ENCODE measurements at places on chromosomes 2 and 18.

- no peak for DNase-seq
Observed at GRCh38 chr2:120586507-120587278, 149.0 kb upstream of the GLI2 start.

DNA sequence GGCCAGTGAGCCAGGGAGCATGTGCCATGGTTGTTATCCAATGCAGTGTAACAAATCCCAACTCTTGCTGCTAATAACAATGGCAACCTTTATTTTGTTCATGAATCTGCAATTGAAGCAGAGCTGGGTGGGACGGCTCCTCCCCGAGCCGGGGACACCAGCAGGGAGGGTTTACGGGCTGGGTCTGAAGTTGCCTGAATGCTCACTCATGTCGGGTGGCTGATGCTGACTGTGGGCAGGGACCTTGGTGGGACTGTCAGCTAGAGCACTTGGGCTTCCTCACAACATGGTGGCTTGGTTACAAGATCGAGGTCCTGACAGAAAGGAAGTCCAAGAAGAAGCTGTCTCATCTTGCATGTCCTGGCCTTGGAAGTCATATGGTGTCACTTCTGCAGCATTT is 264.5 kb downstream of the NDUFA10 start:
- no peak for DNase-seq

GRCh38 chr18:22469926-22470247 is 52.2 kb upstream of the CTAGE1 start:
- DNase-seq: no peak

DNA sequence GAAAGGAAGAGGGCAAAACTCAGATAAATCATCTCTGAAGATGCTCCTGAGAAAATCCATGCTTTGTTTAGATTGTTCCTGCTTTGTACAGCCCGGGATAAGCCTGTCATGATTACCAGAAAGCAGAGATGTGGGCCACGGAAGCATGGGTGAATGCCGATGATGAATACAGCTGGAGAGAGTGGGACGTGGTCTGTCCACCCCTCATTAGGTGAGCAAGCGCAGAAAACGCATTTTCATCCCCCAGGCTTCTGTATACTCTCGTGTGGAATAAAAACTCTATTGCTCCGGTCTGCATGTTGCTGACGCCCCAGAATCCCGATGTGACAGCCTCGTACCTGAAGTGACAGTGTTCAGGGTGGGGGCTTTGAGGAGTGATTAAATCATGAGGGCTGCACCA is 52.0 kb upstream of the SALL3 start:
- DNase-seq: no peak

GRCh38 chr18:35276267-35276666 is 13.8 kb downstream of the ZSCAN30 start:
- no peak for DNase-seq

GRCh38 chr2:27807476-27807875 is 36.0 kb downstream of the MRPL33 start:
- DNase-seq: no peak

- DNase-seq: no peak
Observed at GRCh38 chr2:34844629-34845028, 1245.5 kb upstream of the FAM98A start.

DNA sequence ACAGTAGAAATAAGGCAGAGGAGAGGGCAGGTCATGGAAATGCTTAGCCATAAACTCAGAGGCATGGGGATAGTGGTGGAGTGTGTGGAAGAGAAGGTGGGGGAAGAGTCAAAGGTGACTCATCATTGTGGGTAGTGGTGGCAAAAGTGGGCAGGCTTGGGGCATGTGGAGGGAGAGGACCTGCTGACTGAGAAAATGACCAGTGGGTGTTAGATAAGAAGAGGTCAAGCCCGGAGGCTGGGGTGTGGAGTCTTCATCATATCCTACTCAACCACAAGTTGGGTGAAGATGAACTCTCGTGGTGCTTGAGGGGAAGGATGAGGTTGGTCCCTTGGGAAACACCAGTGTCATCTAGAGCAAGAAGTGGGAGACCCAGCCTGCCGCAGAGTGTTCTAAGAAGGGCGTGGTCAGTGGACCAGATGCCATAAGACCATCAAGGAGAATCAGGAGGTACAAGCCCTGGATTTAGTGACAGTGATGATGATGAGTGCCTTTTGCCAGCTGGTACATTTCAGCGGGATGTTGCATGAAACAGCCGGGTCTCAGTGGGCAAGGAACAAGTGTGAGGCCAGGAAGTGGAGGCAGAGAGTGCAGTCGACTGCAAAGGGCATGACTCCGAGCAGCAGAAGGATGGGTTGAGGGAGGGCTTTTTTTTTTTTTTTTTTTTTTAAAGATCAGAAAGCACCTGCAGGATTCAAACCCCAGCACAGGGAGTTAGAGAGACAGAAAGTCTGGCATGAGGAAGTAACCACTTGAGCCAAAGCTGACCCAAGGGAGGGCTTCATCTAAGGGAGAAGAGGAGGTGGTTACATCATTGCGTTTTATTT is 122.6 kb upstream of the SPRED2 start:
- DNase-seq: no peak

- no peak for DNase-seq
Observed at GRCh38 chr2:204255526-204255925, 289.7 kb upstream of the PARD3B start.

GRCh38 chr2:212547716-212548454 is 9.3 kb upstream of the ERBB4 start:
- no peak for DNase-seq

DNA sequence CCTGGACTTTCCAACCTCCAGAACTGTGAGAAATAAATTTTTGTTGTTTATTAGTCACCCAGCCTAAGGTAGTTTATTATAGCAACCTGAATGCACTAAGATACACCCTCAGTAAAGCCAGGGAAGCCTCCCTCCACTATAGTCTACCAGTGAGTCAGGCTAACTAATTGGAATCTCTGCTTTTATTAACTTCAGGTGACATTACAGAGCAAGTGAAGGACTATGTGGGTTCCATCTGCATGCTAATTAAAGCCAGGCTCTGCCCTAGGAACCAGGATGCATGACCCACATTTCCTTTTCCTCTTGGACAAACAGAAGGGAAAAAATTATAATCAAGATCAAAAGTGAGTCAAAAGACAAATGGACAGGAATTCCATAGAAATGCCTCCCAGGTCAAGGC is 56.1 kb downstream of the ZC3H8 start:
- DNase-seq: no peak

DNA sequence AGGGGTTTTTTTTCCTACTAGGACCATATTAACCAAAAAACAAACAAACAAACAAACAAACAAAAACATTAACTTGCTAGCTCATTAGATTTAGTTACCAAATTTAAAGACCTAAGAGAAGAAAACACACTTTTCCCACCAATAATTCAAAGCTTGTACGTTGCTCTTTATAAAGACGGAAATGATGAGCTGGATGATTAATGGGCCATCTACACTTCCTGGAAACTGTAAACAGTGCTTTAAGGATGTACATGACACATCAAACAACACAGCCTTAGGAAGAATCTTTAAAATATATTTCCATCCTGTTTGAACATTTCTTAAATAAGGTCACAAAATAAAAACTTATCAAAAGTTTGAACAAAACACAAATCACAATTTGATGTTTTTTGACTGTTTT is 982 bp downstream of the BMP10 start:
- DNase-seq: no peak

GRCh38 chr2:240780023-240780700 is 39.9 kb downstream of the KIF1A start:
- DNase-seq: no peak

DNA sequence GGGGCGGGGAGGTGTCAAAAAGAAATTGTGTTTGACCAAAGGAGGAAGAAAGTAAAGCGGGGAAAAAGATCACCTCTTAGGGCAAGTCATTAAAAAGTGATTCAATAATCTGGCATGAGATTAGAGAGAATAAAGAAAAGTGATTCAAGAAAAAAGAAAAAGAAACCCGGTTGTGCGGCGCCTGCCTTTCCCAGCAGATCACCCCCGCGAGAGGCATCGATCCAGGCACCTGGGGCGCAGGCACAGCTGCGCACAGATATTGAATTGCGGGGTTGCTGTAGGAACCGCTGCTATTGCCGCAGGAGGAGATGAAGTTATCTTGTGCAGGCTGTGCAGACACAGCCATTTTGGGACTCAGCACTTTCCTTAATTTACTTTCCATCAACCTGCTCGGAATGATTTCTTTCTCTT is 71.2 kb downstream of the PLB1 start:
- no peak for DNase-seq

DNA sequence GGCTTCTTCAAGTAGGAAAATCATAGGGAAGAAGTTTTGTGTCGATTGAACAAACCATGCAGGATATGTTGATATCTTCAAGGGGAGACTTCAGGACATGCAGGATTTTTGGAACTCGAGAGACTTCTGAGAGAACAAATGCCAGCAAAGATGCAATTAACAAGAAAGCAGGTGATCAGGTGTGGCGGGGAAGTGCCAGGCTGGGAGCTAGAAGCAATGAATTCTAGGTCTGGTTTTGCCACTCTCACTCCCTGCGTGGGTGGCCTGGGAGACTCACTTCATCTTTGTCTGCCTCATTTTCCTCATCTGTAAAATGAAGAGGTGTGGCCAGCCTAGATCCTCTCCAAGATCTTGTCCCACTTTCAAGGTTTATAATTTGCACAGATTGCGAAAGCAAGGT is 3.1 kb downstream of the SERPINB5 start:
- DNase-seq: no peak

DNA sequence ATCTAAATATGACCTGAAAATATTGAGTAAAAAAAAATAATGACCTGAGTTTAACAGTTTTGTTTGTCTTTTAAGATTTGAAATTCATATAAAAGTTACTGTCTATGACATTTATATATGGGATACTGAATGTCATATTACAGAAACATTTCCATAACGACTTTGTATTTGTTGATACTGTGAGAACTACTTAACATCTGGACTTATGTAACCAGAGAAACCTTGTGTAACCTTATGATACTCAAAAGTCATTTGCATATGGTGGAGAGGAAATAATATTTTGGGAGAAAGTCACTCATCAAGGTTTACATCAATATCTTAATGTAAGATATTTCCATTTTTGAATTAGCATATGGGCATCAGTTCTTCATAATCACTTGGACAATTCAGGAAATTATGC is 12.6 kb downstream of the MFSD6 start:
- no peak for DNase-seq

- DNase-seq: no peak
Observed at GRCh38 chr2:69213782-69214181, 173.2 kb downstream of the GFPT1 start.

DNA sequence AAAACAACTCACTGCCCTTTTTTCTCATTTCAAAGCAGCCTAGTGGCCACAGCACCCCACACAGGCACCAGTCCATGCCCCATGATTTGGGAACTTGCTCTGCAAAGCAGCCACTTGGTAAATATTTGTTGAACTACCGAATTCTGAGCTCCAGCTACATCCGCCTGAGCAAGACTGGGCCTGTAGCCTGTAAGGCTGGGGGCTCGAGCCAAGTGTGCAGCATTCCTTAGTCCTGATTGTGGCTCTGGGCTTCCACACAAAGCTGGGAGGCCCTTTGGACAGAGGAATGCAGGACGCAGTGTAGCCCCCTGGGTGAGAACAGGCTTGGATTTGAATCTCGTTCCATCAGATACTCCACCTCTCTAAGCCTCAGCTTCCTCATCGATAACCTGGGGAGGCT is 88.4 kb downstream of the ACTR2 start:
- no peak for DNase-seq

GRCh38 chr2:128781585-128782385 is 463.1 kb upstream of the HS6ST1 start:
- no peak for DNase-seq

GRCh38 chr18:38981389-38981788 is 1415.8 kb upstream of the CELF4 start:
- DNase-seq: no peak

DNA sequence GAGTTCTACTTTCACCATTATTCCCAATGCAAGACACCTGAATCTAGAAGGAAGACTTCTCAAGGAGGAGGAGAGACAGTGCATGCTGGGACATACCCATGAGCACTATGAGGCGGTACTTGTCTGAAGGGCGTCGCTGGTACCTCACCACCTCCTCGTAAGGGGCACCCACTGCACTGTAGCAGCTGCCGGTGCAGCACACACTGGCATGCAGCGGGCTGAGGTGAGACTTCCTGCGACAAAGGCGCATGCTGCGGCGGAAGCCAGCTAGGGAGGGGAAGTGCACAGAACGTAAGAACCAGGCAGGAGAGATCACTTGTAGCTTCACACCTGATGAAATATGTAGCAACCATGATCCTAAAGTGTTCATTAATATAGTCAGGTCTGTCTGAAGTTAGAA is 12.8 kb upstream of the TMEM237 start:
- DNase-seq: no peak

- DNase-seq: no peak
Observed at GRCh38 chr2:118123561-118124232, 35.4 kb downstream of the INSIG2 start.

- no peak for DNase-seq
Observed at GRCh38 chr18:75491361-75491760, 63.9 kb upstream of the SMIM21 start.

DNA sequence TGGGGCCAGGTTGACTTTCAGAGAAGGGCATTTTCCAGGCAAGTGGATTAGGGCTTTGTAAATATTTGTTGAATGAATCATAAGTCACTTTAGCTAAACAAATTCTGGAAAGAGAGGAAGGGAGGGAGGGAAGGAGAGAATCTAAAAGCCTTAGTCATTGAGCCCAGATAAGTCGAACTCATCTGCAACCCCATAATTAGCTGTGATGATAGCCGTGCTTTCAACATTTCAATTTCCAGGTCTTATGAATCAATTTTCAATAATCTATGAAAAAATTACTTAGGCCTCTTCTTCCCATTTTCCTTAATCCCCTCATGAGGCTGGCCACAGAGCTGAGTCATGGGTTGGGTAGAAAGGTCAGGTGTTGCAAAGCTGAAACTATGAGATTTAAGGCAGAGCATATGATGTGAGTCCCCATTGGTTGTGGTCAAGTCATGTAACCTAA is 111.9 kb upstream of the MAPRE2 start:
- DNase-seq: no peak

GRCh38 chr2:143903172-143903856 is 616.6 kb downstream of the ZEB2 start:
- DNase-seq: no peak

GRCh38 chr2:13227578-13227977 is 510.8 kb downstream of the TRIB2 start:
- no peak for DNase-seq

GRCh38 chr2:60365556-60365955 is 187.9 kb downstream of the BCL11A start:
- no peak for DNase-seq

GRCh38 chr2:207037896-207038295 is 98.6 kb downstream of the CPO start:
- no peak for DNase-seq

GRCh38 chr2:217356781-217357180 is 496.9 kb upstream of the TNP1 start:
- DNase-seq: no peak
